ENCODE measurements at places on chromosomes 16 and 17. TPM values are rescaled to one million over a fixed set of nuclear protein-coding genes. Genes with fewer than 3 reads are reported as not detected.
A peak's percentile ranks its signal among the peaks of the same experiment; 100 is the strongest.

CHRNB1 gene
- total RNA-seq = 9.7 TPM

DNAI2 gene
- not detected for total RNA-seq

SLFN13 gene
- 10.0 TPM for total RNA-seq

CACNG5 gene
- not detected for total RNA-seq

ACSM2A gene
- total RNA-seq = not detected

KRTAP2-4 gene
- total RNA-seq = not detected

ITGB4 gene
- 1.4 TPM for total RNA-seq

DNA sequence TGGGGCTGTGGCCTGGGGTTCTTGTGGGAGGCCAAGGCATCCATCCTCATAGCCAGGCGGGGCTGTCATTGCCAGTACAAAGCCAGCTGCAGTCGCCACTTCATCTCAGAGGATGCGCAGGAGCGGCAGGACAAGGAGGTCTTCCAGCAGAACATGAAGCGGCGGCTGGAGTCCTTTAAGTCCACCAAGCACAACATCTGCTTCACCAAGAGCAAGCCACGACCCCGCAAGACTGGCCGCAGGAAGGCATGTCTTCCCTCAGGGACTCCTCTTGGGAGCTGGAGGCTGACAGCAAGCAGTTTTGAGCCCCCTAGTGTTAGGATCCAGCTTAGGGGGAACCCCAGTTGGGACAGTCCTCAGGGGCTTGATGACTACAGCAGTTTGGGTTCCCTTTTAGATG, 15.1 kb upstream of the PLEKHG4 start:
- peaks cover 15% of the 10 kb centered on the region for H3K27me3 ChIP-seq
- H3K27ac ChIP-seq = no peak overlapping the region
- H3K4me1 ChIP-seq = no peaks in the 10 kb centered on the region
- no peaks in the 10 kb centered on the region for H3K36me3 ChIP-seq
- H3K4me3 ChIP-seq = no peak overlapping the region
- no peak for DNase-seq

DNA sequence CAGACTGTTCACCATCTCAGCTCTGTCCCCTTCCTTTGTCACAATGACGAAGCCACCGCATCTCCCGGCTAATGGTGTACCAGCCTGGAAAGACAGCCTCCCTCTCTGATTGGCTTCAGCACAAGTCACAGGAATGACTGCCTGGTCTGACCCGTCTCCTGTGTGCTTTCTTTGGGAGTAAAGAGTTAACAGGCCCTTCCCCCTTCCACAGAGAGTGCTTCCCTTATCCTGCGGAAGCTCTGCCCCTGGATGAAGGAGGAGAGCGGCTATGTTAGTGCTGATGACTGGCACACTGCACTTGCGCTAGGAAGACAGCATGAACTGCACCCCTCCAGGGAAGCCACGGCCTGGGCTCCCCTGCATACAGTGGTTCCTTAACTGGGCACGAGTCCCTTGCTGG, 11.3 kb downstream of the USB1 start:
- H3K4me1 ChIP-seq = no peaks in the 10 kb centered on the region
- H3K36me3 ChIP-seq = peaks cover 7% of the 10 kb centered on the region
- H3K4me3 ChIP-seq = no peak overlapping the region
- no peaks in the 10 kb centered on the region for H3K27me3 ChIP-seq
- DNase-seq = no peak

DNA sequence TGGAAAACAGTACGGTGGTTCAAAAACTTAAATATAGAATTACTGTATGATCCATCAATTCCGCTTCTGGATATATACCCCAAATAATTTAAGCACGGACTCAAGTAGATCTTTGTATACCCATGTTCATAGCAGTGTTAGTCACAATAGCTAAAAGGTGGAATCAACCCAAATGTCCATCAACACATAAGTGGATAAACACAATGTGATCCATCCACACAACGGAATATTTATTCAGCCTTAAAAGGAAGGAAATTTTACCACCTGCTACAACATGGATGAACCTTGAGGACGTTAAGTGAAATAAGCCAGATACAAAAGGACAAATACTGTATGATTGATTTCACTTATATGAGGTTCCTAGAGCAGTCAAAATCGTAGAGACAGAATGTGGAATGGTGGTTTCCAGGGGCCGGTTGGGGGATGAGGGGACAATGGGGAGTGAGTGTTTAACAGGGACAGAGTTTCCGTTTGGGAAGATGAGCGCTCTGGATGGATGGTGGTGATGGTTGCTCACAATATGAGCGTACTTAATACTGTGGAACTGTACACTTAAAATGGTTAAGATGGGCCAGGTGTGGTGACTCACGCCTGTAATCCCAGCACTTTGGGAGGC, 5.4 kb upstream of the RNF222 start:
- H3K27me3 ChIP-seq = peaks cover 32% of the 10 kb centered on the region
- DNase-seq = no peak
- H3K4me1 ChIP-seq = peaks cover under 1% of the 10 kb centered on the region
- no peak overlapping the region for H3K27ac ChIP-seq
- H3K4me3 ChIP-seq = no peak overlapping the region

- no peak for DNase-seq
- no peak overlapping the region for H3K4me3 ChIP-seq
- no peak overlapping the region for H3K27ac ChIP-seq
- peaks cover 25% of the 10 kb centered on the region for H3K4me1 ChIP-seq
- peaks cover 23% of the 10 kb centered on the region for H3K36me3 ChIP-seq
- H3K27me3 ChIP-seq = no peaks in the 10 kb centered on the region
These were observed 64.8 kb downstream of the SEC14L1 start for GRCh38 chr17:77205396-77206125.

DNA sequence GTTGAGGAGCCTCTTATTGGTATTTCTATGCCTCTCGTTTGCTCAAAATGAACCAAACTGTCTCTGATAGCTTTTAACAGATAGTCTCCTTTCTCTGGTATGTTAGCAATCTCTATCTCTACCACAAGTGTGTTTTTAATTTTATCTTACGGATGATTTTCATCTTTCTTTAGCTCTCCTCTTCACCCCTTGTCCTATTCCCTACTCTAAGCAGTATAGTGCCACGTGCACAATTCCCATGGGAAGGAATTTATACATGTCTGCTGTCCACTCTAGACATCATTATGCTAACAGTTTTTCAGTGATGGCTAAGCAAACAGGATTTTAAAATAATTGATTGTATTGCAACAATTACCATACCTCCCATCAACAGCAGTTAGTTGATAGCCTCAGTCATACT, 177.3 kb downstream of the CYB561 start:
- H3K4me1 ChIP-seq = no peaks in the 10 kb centered on the region
- DNase-seq = no peak
- H3K4me3 ChIP-seq = no peak overlapping the region
- H3K36me3 ChIP-seq = peaks cover 12% of the 10 kb centered on the region
- H3K27me3 ChIP-seq = no peaks in the 10 kb centered on the region

- no peaks in the 10 kb centered on the region for H3K27me3 ChIP-seq
- H3K4me1 ChIP-seq = no peaks in the 10 kb centered on the region
- H3K4me3 ChIP-seq = no peak overlapping the region
- no peaks in the 10 kb centered on the region for H3K36me3 ChIP-seq
- DNase-seq = no peak
These were observed 81.2 kb downstream of the PGS1 start for GRCh38 chr17:78459696-78460095.

GRCh38 chr17:40106760-40107521, 6.6 kb upstream of the NR1D1 start:
- H3K27ac ChIP-seq = peak overlapping the region; percentile 43
- DNase-seq = no peak
- peaks cover 55% of the 10 kb centered on the region for H3K4me1 ChIP-seq
- H3K36me3 ChIP-seq = no peaks in the 10 kb centered on the region

- no peak for DNase-seq
- no peak overlapping the region for H3K27ac ChIP-seq
- H3K4me1 ChIP-seq = peaks cover 48% of the 10 kb centered on the region
- H3K27me3 ChIP-seq = no peaks in the 10 kb centered on the region
These were observed 173.8 kb downstream of the C16orf78 start for GRCh38 chr16:49547448-49547847.

- DNase-seq = no peak
- no peaks in the 10 kb centered on the region for H3K36me3 ChIP-seq
- H3K27ac ChIP-seq = no peak overlapping the region
- H3K4me3 ChIP-seq = no peak overlapping the region
These were observed 28.4 kb upstream of the SLC25A19 start for GRCh38 chr17:75317671-75318070.

DNA sequence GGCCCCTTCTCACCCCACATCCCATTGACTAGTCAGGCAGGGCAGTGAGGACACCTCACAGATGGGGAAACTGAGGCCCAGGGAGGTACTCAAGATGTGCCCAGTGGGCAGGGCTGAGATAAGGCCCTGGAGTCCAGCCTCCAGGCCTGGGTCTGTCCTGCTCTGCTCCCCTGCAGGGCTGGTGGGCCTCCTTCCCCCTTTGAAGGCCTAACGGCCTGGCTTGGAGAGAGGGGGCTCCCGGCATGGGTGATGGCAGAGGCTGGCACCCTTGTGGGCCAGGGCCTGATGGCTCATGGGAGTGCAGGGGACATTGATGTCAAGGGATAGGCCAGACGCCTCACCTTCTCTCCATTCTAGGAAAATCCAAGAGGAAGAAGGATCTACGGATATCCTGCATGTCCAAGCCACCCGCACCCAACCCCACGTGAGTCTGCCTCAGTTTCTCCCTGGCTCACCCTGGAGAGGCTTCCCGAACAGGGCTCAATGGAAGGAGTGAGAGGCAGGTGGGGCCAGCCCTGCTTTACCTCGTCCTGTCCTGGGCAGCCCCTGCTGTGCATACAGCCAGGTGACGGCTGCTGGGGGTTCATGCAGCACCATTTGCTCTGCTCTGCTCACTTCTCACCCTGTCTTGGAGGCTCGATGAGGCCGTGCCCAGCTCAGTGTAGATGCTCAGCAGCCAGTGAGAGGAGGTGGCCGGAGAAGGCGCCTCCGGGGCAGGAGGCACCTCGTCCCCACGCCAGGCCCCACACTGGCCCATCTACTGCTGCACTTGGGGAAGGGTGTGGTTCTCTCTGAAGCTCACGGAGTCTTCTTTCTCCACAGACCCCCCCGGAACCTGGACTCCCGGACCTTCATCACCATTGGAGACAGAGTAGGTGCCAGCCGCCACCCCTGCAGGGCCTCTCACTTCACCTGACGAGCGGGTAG, 13.8 kb downstream of the MAP2K3 start:
- H3K4me1 ChIP-seq = no peaks in the 10 kb centered on the region
- peaks cover 8% of the 10 kb centered on the region for H3K36me3 ChIP-seq
- no peaks in the 10 kb centered on the region for H3K27me3 ChIP-seq
- DNase-seq = no peak

DNA sequence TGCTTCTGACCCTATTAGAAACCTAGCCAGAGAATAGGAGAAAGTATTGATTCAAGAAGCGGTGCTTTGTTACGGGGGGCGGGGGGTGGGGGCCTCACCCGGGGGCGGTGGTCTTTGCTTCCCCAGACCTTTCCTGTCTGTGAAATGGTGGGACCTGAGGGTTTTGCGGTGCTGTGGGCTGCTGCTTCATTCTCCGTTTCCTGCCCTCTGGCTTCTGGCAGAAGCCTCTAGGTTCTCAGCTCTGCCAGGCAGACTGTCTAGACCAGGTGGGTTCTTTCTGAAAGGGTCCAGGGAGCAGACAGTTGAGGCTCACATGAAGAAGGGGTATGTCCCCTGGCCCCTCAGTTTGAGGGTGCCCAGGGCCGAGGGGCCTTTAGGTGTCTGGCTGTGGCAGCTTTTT, 14.0 kb downstream of the GSE1 start:
- no peak for DNase-seq
- peaks cover 24% of the 10 kb centered on the region for H3K4me1 ChIP-seq
- no peak overlapping the region for H3K27ac ChIP-seq
- no peak overlapping the region for H3K4me3 ChIP-seq
- H3K36me3 ChIP-seq = peaks cover 5% of the 10 kb centered on the region

DNA sequence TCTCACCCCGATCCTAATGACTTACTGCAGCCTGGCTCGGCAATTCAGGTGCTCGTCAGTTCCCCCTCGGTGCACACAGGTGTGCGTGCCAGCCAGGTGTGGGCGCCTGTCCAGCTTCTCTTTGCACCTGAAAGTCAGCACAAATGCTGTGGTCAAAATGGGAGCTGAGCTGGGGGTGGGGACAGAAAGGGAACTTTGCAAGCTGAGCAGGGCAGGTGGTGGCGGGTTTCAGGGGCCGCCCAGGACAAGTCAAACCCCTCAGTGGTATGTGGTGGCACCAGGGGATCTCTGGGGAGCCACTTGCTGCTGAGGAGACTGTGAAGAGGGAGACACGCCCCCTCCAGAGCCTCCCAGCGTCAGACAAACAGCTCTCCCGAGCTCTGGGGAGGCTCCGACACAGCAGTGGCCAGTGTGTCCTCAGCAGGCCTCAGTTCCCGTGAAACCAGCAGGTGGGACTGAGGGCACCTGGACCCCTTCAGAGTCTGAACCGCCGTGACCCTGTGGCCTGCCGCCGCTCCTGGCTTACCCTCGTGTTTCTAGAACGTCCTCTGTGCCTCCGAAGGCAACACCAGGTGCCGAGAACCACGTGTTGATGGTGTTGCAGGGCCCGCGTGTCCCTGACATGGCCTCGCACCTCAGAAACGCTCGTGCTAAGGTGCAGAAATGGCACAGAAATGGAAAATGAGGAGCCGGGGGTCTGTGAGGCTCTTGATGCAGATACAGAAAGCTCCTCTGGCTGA, 233.5 kb upstream of the TNRC6C start:
- H3K27me3 ChIP-seq = peaks cover 3% of the 10 kb centered on the region
- H3K27ac ChIP-seq = no peak overlapping the region
- no peak for DNase-seq

Data from neural crest cell (in vitro differentiated cells).